Cardiac septum (tissue), 1 donor: ENCODE measurements at places on chromosomes 6 and 20. TPM values are rescaled to one million over a fixed set of nuclear protein-coding genes. Genes with fewer than 3 reads are reported as not detected.

- peak; percentile 89 for DNase-seq
Measured at GRCh38 chr20:63553251-63553932, 567 bp upstream of the FNDC11 start.

DNA sequence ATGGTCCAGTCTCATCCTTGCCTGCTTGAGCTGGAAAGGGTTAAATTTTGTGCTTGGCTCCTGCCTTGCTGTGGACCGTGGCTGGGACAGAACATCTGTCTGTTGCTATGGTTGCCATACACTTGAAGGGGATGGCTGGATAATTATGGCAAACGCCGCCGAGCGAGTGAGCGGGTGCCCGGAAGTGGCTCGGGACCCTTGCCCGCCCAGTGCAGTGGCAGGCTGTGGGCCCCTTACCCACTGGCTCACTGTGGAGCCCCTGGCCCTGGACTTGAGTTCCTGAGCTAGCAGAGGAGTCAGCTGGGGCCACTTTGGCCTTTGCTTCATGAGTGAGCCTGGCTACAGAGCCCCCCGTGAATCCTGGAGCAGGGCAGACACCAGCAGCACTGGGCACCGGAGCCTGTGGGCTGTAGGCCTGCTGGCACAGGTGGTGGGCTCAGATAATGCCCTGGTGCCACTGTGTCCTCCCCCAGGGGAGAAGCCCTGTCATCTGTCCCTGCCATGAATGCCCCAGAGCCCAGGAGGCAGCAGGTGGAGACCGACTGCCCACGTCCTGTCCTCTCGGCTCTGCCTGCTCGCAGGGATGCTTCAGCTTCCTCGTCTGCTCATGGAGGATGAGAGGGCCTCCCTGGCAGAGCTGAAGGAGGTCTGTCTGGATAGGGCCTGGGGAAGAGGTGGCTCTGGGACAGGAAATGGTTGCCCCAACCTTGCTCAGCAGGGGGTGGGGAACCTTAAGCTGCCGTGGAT is 25.5 kb upstream of the NOL4L start:
- DNase-seq: no peak

The PERP gene
- total RNA-seq: 59.3 TPM

- DNase-seq: no peak
Measured at GRCh38 chr6:138593124-138593877, 94.0 kb upstream of the NHSL1 start.

- peak; percentile 80 for DNase-seq
Measured at GRCh38 chr20:21099751-21100577, 6.2 kb downstream of the LINC00237 start.

DNA sequence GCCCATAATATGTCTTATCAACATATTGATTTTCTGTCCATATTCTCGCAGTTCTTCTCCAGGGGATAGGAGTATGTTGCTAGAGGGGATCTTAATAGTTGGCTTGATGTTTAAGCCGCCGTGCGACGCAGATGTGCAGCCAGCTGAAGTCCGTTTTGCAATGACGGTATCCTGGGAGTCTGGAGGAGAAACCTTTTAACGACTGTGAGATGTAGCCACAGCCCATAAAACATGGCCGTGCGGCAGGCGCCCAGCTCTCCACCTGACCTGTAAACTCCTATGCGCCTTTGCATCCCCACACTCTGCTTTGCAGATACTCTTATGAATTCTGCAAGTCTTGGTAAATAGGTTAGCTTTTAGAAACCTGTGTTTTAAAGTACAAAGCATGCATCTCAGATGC is 36.9 kb downstream of the BMP6 start:
- DNase-seq: no peak

DNA sequence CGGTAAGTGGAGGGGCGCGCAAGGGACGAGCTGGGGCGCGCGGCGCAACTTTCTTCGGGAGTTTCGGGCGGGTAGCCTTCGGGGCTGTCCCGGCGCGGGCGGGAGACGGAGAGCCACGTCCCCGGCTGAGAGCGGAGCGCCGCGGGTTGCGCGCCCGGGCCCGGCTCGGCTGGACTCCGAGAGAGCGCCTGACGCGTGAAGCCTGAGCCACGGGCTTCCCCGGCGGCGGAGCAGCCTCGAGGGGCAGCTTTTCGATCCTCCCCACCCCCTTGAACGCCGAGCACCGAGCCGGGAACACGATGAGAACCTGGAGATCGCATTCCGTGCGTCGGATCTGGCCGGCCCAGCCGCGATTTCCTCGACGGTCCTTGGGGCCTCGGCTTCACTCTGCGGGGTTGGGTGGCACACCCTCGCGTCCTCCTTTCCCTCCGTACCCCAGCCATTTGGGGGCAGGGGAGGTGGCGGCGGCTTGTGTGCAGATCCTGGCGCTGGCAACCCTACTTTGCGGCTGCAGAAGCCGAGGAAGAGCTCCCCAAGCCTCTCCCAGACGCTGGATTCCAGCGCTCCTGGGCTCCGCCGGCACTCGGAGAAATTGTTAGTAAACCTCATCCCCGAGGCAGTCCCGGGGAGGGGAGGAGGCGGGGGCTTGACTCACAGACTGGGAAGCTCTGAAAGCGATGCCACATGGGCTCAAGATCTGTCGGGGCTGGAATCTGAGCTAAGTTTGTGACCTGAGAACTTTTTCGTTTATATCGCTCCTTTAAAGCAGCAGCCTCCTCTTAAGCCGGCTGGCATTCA is 572 bp downstream of the DSE start:
- peak; percentile 90 for DNase-seq

DNA sequence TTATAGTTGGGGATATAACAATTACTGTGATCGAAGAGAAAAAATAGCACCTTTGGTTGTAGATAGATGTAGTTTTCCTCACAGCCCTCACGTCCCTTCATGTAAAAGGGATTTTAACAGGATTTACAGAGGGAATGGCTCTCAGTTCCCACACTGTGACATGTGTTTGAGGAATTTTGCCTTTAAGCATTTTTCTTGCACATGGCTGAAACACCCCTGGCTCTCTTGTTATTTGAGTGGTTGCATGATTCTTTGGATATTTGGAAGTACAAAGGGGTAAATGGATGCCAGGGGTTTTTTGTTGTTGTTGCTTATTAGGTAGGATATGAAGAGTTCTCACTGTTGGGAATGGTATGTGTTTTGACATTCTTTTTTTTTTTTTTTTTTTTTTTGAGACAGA is 48.2 kb downstream of the JAG1 start:
- no peak for DNase-seq

The AVP gene
- total RNA-seq: not detected

DNA sequence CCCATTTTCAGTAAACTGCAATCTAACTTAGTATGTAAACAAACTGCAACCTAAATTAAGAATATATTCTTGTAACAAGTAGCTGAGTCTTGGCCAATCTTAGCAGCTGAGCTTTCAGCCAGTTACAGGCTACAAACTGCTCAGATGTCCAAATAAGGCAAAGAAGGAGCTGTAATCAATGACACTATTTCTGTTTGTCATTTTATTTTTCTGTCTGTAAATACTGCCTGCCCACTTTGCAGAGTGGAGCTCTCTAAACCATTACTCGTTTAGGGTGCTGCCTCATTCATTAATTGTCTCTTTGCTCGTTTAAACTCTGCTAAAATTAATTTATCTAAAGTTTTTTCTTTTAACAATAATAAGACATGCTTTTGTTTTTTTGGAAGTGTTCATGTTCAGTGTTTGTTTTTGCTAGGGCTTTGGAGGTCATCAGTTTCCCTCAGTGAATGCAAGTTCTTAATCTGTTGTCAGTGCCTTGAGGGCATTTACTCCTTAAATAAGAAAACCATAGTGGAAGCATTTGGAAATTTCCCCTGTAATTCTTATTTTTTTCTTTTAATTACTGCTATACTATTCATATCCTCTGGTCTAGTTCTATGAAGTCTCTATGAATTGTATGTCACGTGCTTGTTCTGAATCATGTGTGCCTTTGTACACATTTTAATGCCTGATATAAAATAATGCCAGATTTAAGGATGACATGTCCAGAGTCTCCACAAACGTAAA is 3.6 kb upstream of the PRL start:
- DNase-seq: no peak

The ALDH8A1 gene
- total RNA-seq: 0.57 TPM

DNA sequence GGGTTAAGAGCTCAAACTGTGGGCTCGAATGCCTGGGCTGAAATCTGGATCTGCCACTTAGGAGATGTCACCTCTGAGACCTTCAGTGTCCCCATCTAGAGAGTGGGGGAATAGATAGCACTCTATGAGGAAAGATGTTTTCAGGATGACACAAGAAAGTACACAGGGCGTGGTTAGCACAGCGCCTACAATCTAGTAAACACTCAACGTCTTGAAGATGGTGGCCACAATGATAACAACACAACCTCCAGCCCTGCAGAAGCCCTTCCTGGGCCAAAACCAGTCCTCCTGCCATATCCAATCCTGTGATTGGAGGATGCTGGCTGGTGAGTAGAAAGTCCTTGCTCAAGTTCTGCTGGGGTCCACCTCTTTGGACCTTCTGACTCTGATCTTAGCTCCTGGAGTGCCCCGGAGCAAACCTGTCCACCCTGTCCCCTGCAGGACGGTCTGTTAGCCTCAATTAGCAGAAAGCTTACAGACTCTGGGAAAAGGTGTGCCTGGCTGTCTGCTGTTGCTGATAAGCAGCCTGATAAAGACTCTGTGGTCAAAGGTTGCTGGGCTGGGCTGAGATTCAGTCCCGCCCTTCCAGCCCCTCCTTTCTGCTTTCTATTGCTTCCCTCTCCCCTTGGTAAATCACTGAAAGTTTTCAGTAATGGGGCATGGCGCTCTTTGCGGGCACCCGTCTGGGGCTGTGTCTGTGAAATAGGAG is 8.2 kb downstream of the EDN3 start:
- no peak for DNase-seq

DNA sequence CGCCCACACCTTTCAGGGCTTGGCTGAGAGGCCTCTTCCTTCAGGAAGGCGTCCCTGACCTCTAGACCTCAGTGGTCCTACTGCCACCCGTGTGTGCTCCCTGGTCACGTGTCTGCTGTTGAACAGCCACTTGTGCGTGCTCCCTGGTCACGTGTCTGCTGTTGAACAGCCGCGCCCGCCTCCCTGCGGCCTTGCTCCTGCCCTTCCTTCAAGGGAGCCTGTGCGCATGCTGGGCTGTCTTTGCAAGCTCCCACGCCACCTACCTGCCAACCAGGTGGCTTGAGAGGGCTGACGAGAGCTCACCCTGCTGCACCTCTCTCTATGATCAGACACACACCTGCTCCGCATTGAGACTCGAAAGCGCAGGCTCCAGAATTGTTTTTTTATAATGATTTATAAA is 179.3 kb downstream of the BMP7 start:
- no peak for DNase-seq

DNA sequence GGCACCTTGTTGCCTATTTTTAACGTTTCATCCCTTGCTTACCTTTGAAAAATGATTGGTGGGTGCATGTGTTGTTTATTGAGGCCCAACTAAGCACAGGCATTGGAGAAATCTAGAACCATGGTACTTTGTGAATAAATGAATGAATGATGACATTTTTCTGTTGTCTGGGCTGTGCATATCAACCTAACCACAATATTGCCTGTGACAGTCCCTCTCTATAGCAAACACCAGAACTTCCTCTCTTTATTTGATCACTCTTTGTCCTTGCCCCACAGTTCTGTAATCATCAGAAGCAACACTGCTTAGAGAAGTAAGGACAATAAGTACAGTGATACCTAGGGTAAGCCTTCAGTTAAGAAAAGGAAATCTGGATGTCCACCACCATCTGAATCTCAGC is 75.1 kb downstream of the TBC1D7 start:
- DNase-seq: no peak

GRCh38 chr6:150959166-150959565 is 93.7 kb downstream of the MTHFD1L start:
- no peak for DNase-seq

DNA sequence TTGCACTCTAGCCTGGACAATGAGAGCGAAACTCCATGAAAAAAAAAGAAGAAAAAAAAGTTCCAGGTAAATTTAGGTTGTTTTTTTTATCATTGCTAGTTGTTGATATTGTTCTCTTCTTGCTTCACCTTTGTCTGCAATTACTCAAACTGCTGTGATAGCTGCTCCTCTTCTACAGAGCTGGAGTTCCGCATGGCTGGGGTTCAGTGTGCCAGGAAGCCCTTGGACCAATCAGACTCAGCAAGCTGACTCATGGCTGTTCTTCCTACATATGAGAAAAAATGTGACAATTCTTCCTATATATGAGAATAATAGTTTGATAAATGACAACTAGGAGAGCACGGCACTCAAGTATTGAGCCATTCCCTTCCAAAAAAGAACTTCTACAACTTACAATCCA is 28.4 kb downstream of the DPPA5 start:
- no peak for DNase-seq

GRCh38 chr6:107676042-107676441 is 148.1 kb downstream of the SCML4 start:
- no peak for DNase-seq

DNA sequence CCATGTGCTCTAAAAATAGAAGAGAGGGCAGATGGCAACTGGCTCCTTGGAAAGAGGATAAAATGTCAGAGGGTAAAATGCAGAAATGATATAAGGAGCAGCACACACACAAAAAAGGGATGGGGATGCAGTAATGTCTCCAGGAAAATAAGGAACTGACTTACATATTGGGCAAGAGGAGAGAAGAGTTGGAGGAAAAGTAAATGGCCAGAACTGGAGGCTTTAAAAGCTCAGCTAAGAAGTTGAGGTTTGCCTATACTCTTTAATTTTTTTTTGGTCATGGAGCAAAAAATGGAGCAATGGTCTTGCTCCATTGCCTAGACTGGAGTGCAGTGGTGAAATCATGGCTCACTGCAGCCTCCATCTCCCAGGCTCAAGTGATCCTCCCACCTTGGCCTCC is 93.7 kb downstream of the SULF2 start:
- DNase-seq: no peak

The EYA2 gene
- total RNA-seq: 0.40 TPM
